ENCODE measurements at places on chromosomes 5 and 9.

DNA sequence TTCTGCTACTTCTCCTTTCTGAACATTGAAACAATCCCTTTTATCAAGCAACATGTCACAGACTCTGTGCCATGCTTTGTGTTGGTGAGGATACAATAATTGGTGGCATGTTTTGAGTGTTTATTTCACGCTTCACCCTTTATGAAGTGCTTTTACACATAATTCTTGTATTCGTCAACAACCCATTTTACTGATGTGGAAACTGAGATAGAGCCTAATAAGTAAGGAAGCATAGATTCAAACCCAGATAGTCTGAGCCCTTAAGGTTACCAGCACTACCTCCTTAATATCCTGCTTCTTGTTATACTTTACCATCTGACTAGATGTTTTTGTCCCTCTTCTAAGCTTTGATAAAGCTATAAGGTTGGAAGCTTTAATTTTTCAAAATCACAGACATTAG, 49.3 kb upstream of the TTC23L start:
- DNase-seq = no peak

GRCh38 chr5:95884017-95884325, 61.4 kb upstream of the GLRX start:
- no peak for DNase-seq

DNA sequence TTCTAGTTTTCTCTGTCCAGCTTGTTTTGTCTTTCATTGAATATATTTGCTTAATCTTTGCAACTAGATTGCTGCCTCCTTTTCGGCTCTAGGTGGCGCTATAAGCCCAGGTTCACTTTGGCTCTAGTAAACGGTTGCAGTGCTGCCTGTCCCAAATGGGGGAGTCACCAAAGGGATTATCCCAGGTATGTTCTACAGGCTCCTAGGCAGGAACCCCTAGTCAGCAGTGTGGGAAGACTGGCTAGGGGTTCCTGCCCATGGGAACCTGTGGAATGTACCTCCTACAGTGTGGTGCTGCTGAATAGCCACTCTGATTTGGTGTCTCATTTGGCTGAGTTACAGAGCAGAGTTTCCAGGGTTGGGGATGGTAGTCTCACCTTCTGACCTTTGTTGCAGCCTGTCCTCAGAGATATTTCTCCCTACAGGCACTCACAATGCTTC, 85.2 kb downstream of the ARSB start:
- DNase-seq = peak; percentile 49

GRCh38 chr9:125243792-125244260, 2.7 kb upstream of the HSPA5 start:
- DNase-seq = no peak

- DNase-seq = peak; percentile 47
These were observed 363.3 kb upstream of the RPS23 start for GRCh38 chr5:82641331-82642003.

- no peak for DNase-seq
These were observed 189.0 kb upstream of the PUM3 start for GRCh38 chr9:3032898-3033297.

GRCh38 chr9:104808035-104808614, 44.2 kb downstream of the NIPSNAP3B start:
- no peak for DNase-seq

DNA sequence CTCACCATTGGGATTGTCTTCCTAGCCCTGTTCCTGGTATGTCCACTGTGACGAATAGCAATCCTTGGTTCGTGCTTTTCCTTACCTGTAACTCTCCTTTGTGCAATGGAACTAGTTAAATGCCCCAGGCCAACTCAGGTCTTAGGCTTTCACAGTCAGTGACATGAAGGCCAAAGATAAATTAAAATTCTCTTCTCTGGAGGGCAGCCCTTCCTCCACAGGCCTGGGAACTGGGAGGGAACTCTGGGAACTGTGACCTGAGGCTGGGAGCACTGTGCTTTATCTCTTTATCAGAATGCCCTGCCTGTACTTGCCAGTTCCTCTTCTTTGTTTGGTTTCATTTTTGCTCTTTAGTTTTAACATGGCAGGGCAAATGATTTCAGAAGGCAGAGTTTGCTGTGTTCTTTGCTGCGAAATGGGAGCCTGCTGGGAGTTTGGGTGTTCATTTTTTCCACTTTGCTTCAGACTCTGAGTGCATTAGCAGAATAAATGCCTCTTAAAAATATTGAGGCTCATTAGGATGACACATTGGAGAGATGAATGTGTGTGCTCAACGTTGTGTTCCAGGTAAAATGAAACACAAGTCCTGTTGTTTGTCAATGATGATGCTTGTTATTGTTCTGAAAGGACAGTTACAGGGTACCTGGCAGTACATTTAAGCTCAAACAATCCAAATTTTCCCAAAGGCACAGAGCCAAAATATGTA, 118.1 kb downstream of the NUDT12 start:
- no peak for DNase-seq

- no peak for DNase-seq
These were observed 76.2 kb upstream of the STXBP1 start for GRCh38 chr9:127535834-127536233.

DNA sequence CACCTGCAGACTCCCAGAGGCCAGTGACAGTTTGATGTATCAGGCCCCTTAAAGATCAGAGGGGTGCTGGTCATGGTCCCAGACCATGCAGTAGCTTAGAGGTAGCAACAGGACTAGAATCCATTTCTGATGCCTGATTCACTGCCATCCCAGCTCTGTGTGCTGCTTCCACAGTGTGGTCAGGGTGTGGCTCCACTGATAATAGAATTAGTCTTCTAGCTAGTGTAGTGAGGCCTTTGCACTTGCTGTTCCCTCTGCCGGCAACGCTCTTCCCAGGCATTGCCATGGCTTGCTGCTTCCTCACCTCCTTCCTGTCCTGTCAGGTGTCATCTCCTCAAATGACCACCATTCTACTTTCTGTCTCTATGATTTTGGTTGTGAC, 15.8 kb downstream of the PPARGC1B start:
- DNase-seq = no peak

- DNase-seq = no peak
These were observed 168.3 kb upstream of the RASA1 start for GRCh38 chr5:87099291-87099839.

- DNase-seq = no peak
These were observed 220.3 kb downstream of the COX7C start for GRCh38 chr5:86838083-86838482.
